ENCODE measurements at places on chromosomes 7 and 10.

DNA sequence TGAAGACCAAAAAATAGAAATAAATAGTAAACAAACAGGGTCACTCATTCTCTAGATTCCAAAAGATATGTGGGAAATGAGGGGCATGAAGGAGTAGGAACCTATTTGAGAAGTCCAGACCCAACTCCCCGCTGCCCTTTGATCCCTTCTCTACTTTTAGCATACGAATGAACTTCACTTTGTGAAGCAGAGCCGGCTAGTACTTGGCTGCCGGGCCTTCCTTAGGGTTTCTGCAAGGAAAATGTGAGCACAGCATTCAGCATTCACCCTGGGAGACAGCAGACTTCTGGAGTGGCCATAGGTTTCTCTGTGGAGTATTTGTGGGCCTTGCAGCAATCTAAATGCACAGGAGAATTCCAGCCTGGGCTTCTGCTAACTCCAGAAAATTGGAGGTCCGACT is 76.3 kb upstream of the PRKAR2B start:
- DNase-seq, result no peak

- DNase-seq, result no peak
Observed at GRCh38 chr10:22550732-22551131, 163.6 kb downstream of the PIP4K2A start.

DNA sequence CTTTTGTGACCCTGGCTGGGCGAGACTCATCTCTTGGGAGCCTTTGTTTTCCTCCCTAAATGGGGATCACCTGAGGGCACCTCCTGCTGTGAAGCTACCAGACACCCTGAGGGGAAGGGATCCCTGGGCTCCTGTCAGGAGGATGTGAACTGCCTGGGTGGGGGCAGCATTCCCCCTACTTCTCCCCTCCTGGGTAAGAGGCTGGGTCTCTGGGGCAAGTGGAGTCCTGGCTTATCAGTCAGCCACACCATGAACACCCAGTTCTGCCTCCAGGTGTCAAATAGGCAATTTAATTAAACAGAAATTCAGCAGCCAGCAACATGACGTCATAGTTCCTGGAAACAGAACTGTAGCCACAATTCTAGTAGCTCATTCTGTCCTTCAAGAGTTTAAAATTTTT is 97.7 kb upstream of the RET start:
- DNase-seq, result no peak

GRCh38 chr7:127409629-127410028 is 17.1 kb upstream of the ZNF800 start:
- no peak for DNase-seq

GRCh38 chr10:4541292-4541691 is 284.7 kb upstream of the AKR1E2 start:
- DNase-seq, result no peak

GRCh38 chr7:24882989-24883621 is 96.9 kb downstream of the OSBPL3 start:
- no peak for DNase-seq

GRCh38 chr10:101693978-101694673 is 844 bp downstream of the FBXW4 start:
- DNase-seq, result no peak

DNA sequence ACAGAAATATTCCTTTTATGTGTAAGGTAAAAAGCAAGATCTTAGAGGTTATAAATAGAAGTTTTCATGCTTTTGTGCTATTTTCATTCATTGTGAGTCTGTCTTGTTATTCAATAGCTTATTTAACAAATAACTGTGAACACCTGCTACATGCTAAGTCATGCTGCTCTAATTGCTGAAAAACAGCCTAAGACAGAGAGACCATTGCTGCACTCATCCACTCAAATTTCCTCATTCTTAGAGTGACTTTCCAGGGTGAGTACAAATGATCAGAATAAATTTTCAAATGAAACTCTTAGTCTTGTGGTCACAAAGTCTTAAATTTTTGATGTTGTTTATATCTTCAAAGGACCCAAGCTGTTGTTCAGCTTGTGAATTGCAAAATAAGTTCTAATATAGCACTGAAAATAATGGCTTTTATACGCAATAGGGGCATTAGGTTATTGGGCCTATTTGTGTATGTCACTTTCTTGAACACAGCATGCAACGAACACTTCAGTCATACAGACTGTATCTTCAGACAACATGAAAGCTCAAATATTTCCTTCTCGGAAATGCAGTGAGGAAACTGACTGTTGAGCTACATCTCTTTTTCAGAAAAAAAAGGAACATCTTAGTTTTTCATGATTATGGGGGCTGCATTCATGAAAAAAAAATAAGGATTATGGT is 247.9 kb upstream of the PCDH15 start:
- DNase-seq, result no peak

- no peak for DNase-seq
Observed at GRCh38 chr7:4267341-4268039, 414.6 kb upstream of the FOXK1 start.

DNA sequence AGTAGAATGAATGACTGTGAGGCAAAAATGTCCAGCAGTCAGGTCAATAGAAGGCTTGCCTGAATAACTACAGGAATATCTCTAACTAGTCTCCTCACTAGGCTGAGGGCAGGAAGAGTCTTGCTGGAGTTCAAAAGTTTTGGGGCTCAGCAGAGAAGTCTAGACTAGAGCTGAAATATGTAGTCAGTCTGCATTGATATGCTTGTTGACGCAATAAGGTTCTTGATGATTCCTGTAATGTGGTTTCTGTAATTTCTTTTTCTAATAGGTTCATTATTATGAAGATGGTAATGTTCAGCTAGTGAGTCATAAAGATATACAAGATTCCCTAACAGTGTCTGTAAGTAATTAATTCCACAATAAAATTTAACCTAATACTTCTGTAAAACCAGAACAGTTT is 41.5 kb upstream of the ST7 start:
- no peak for DNase-seq

DNA sequence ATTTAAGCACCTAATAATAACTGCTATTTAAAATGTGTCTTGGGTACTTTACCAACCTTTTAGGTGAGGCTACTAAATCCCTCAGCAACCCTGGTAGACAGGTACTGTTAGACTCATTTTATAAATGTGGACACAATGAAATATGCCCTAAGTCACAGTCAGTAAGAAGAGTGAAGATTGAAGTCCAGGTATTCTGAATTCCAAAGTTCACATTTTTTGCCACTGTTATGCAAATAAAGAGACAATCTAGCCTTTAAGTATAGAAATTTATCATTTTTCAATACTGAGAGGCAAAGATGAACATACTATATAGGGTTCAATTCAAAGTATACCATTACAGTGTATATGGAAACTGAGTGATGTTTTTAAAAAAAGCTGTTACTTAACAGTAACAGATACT is 102.7 kb downstream of the LMBR1 start:
- no peak for DNase-seq

- no peak for DNase-seq
Observed at GRCh38 chr10:98460837-98461499, 14.2 kb upstream of the HPS1 start.

- DNase-seq, result no peak
Observed at GRCh38 chr7:38545977-38546376, 85.2 kb downstream of the AMPH start.

DNA sequence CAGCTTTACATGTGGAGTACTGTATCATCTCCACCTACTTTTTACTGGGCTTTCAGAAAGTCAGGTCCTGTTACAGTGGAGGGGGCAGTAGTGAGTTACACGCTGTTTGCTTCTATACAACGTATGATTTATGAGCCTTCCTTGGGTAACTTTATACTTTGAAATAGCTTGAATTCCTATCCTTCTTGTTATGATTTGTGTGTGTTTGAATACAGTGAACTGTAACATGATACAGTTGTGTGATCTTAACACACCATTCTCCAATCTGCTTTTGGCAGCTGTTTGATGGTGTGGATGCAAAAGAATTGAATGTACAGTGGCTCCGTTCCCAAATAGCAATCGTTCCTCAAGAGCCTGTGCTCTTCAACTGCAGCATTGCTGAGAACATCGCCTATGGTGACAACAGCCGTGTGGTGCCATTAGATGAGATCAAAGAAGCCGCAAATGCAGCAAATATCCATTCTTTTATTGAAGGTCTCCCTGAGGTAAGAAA is 41.7 kb downstream of the SP8 start:
- DNase-seq, result no peak

- DNase-seq, result no peak
Observed at GRCh38 chr10:110820321-110820814, 51.4 kb upstream of the PDCD4 start.

GRCh38 chr10:113287592-113287991 is 265.3 kb upstream of the HABP2 start:
- no peak for DNase-seq

DNA sequence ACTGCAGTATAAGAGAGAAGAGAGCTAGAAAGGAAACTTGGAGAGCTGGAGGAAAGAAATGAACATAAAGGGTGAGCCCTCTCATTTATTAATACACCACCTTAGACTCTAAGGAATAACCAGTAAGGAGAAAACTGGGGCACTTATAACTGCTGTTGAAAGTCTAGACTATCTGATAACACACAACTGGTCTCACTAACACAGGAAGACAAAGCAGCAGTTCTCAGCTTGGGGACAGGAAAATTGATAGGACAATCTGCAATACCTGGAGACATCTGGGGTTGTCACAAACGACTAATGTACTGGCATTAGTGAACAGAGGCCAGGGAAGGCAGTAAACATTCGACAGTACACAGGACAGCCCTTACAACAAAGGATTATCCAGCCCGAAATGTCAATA is 6.8 kb downstream of the ELMO1 start:
- DNase-seq, result no peak

GRCh38 chr10:81081887-81082620 is 544.4 kb downstream of the SH2D4B start:
- no peak for DNase-seq

DNA sequence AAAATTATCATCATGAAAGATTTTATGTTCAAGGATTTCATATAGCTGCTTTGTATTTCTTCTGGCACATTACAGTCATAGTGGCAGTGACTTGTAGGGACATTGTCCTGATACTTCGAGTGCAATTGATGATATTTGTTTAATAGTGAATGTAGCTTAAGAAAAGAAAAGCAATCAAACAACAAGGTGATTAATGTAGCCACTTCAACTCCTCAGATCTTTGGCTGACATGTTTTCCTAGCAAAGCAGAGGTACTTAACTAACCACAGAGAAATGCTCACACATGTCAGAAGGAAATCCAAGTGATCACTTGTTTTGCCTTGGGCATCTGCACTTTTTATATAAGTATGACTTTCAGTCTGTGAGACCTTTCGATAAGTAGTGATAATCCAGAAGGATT is 470.3 kb downstream of the AUTS2 start:
- no peak for DNase-seq

GRCh38 chr7:388961-389701 is 99.2 kb downstream of the FOXL3 start:
- DNase-seq, result no peak

GRCh38 chr7:27194686-27195379 is 5.1 kb downstream of the HOXA13 start:
- DNase-seq, result no peak

DNA sequence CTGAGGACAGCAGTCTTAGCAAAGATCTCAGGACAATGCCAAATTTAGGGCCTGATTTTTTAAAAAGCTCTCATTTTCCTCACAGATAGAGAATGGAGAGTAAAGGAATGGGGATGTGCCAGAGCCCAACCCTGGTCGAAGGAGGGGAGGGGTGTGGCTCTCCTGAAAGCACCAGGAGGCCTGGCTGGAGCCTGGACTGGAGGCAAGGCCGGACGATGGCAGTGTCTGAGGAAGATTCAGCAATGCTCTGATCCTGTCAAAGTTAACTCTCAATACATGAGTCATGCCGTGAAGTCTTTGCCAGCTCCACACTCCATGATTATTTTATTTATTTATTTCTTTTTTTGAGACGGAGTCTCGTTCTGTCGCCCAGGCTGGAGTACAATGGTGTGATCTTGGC is 108.3 kb downstream of the UPF2 start:
- DNase-seq, result no peak

GRCh38 chr7:35570937-35571336 is 124.0 kb downstream of the HERPUD2 start:
- no peak for DNase-seq

DNA sequence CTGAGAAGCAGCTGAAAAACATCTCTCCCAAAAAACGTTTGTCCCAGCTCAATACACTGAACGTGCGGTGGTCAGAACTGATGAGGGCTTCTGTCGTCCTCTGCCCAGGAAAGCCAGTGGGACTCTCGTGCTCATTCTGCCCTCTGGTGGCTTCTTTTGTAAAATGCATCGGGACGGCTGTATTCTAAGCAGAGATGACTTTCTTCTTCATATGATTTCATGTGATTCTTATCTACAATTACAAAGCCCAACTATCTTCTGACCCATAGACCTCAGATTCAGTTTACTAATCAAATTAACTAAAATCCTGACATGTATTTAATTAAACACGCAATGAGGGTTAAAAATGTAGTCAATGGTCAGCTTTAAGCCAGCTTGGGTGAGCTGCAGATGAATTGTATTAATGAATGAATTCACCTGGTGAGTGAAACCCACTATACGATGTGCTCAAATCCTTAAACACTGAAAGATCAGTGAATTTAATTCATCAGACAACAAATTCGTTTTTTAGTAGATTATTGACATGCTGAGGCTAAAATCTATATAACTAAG is 117.6 kb upstream of the FAM204A start:
- no peak for DNase-seq

DNA sequence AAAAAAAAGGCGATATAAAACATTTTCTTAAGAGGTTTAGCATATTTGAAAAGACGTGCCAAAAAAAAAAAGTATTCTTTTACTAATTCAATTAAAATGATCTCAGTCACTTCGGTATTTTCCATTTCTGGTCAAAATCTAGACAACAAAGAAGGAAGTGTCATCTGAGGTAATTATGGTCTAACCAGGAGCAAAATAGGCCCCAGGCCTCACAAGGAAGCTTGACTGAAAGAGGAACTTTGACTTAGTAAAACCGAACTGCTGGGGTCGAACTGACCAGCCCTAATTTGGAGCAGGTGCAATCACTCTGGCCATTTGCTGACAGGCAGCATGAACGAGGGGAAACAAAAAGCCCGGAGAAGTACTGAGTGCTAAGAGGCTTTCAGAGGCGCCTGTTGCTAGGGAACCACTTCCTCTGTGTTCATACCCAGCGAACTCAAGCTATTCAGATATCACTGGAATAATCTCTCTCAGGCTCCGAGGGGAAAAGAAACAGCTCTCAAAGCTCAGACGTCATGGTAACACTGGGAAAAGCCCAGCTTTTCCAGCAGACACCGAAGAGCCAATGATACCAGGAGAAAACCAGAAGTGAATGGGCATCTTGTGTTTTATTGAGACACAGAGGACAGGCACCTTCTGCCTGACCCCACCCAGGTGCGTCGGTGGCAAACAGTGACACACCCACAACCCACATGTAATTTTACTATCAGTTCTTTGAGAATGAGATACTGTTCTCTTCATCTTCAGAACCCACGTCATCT is 126.5 kb downstream of the FAM107B start:
- DNase-seq, result peak; percentile 56

- DNase-seq, result no peak
Observed at GRCh38 chr7:3461923-3462322, 160.9 kb downstream of the SDK1 start.

DNA sequence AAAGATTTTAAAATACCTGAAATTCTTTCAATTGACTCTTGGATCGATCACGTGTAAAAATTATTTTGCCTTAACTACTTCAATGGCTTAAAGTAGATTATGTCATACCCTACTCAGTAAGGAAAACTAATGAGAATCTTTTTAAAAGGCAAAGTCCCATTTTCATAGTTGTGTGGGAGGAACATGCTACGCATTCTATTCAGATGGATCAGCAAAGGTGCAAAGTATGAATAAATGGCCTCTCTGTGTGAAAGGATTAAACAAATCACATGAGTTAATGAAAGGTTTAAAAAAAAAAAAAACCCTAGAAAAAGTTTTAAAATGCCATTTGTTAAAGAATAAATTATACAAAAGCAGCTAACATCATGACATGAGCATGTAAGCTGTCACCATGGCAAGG is 77.1 kb downstream of the ENO4 start:
- no peak for DNase-seq

Measured in SIG-M5 (cell line).